ENCODE measurements at places on chromosomes 7 and 10.

DNA sequence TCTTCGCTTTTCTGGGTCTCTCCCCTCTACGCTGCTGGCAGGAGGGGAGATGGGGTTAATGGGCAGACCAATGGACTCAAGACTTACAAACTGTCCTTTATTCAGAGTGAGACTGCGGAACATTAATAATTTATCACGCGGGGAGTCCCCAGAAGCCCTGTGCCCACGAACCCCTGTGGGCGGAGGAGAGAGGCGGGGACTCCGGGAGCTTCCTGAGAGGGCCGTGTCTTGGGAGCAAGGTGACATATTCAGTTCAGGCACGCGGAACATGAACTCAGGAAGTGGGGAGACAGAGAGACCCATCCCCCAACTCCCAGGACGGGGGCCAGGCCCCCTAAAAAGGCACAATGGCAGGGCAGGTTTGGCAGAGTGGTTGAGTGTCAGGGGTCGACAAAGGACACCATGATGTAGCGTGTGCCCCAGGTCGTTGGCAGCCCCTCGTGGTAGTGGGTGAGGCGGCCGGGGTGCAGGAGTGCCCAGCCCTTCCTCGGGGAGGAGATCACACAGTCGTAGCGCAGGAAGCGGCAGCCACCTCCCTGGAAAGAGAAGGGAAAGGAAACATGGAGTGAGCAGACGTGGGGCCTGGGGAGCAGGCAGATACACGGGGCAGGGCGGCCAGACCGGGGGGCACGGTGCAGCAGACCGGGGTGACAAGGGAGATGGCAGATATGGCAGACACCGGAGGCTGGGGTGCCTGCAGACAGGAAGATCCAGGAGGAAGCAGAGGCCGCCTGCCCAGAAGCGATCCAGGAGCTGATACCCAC, 5.2 kb upstream of the MOGAT3 start:
- DNase-seq = no peak

GRCh38 chr7:1972744-1973143, 260.0 kb downstream of the MAD1L1 start:
- no peak for DNase-seq

DNA sequence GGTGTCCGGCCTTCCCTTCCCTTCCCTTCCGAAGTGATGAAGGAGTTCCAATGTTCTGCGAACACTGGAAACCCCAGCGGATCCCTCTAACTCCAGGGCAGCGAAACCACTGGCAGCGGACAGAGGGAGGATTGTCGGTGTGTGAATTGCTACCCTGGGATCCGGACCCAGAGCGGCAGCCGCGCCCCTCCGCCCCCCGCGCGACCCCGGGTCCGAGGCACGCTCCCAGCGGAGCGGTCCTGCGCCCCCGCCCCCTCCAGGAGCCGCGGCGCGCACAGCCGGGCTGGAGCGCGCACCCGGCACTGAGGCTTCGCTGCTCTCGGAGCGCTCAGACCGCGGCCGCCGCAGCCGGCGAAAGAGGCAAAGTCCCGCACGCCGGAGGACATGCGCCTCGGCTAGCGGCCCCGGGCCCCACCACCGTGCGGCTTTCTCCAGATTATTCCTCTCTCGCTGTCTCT, at the start of gene PTPRZ1:
TSS of gene PTPRZ1 (plus strand) at position 331 of the 458 bp plus-strand sequence. CDS start 339 bp downstream, outside the sequence.
- no peak for DNase-seq

GRCh38 chr10:34413214-34413613, 401.9 kb downstream of the PARD3 start:
- no peak for DNase-seq

DNA sequence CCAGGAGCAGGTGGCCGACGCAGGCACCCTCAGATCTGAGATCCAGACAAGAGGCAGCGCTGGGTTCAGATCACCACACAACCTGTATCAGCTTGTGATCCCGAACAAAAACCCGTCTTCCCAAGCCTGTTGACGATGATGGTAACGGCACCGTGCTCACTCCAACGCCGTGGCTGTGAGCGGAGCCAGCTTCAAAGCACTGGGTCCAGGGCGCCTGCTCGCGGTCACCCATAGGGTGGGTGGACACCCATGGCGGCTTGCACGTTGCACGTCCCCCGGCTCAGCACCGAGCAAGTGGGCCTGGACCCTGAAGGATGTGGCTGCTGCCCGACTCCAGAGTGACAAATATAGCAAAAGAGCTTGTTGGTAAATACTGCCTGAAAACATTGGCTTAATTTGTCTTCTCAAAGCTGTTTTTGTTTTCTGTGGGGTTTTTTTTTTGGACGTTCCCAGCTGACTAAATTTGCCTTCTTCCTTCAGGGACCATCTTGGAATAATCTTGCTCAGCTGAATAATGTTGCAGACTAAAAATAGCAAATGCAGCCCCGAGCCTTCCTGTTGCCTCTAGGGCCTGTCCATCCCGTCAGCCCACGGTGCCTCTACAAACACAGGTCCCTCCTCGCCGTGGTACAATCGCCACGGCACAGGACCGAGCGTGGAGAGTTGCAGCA, 41.0 kb downstream of the FOXK1 start:
- DNase-seq = no peak

- DNase-seq = no peak
These were observed 313.8 kb upstream of the BMPER start for GRCh38 chr7:33591490-33591889.

DNA sequence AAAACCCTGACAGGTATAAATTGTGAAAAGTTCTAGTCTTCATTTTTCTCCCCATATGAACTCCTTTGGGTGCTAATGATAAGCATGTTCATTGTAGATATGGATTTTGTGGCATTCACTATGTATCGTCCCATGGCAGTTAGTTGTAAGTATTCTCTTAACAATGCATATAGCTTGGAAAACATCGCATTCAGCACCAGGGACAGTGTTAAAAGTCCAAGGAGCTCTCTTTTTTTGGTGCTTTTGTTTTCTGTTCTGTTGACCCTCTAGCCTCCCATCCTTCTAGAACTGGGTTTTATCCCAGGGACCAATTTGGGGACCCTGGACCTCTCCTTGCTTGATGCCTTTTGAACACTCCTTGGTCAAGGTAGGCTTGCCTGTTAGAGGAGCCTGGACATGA, 37.7 kb downstream of the INSYN2A start:
- DNase-seq = no peak

- no peak for DNase-seq
These were observed 552.2 kb upstream of the ANKRD30A start for GRCh38 chr10:36573246-36573645.

DNA sequence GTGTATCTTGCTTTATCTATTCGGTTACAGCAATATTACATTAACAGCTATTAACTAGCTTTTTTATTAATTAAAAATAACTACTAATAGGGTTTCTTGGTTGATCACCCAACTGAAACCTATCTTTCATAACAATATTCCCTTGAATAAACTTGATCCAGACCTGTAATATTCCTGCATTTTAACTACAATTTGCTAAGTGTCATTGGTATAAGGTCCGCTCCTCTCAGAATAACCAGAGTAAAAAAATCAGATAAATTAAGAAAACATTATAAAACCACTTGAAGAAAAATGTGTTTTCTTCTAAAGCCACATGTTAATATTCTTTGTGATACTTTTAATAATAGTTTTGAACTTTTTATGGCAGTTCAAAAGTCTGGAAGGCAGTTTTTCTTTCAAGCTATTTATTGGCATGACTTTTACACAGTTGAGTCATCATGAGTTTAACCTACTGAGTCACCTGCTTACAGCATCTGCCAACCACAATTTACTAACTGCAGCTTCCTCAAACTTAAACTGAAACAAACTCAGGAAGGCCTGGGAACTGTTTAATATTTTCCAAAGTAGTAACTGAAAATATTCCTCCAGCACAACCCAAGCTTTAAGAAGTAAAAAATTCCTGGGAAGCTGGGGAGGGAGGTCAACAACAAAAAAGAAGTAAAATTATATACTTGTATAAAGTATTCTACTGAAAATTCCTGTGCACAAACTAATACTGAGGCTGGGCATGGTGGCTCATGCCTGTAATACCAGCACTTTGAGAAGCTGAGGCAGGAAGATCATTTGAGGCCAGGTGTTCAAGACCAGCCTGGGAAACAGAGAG, 103.2 kb downstream of the NRBF2 start:
- no peak for DNase-seq

- DNase-seq = no peak
These were observed 12.4 kb downstream of the CAMK2B start for GRCh38 chr7:44313016-44313415.

- DNase-seq = no peak
These were observed 72.5 kb downstream of the SRI start for GRCh38 chr7:88147341-88147740.

- DNase-seq = no peak
These were observed 273.2 kb downstream of the ELFN1 start for GRCh38 chr7:1943326-1943725.

GRCh38 chr10:115903207-115903606, 369.8 kb downstream of the GFRA1 start:
- DNase-seq = no peak

DNA sequence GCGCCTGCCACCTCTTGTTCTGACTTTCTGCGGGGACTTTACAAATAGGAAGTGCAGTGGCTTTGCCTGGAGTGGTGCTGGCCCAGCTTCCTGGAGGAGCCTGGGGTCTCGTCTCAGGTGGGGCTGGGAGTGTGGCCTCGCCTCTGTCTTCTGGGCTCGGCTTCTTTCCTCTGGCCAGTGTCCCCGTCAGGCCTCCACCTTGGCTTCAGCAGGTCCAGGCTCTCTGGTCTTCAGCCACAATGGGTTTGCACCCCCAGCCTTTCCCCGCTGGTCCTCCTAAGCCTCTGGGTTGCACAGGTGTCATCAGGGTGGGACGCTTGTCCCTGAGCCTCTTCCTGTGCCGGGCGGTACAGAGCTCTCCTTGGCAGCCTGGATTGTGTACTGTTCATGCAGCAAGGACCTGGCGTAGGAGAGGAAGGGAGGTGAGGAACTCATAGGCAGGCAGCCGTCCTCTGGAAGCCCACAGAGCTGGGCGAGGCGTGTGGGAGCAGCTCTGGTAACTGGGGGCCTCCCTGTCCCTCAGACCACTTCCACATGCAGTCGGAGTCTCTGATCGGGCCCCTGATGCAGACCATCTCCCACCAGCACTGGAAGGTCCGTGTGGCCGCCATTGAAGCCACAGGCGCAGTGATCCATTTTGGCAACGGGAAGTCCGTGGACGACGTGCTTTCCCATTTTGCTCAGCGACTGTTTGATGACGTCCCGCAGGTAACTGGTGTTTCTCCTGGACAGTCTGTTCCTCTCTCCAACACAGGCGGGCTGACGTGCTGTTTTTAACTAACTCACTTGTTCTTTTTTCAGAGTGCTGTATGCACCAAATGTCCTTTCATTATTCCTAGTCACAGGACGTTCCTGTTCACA, 2.3 kb upstream of the PRKAR1B start:
- no peak for DNase-seq

- no peak for DNase-seq
These were observed 30.0 kb downstream of the ALDH18A1 start for GRCh38 chr10:95626500-95626899.

- peak; percentile 90 for DNase-seq
These were observed 45.2 kb upstream of the TMEM213 start for GRCh38 chr7:138752518-138753149.

DNA sequence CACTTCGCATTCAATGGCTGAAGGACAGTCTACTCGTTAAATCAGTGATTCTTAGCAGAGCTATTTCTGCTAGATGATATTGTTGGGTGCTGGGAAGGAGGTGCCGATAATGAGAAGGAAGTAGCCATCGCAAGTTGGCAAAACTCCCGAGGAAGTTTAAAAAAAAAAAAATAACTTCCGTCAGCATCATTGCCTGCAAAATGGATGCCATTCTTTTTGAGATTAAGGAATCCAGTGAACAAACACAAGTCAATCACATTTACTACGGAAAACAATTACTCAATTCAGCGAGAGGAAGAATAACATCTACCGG, 74.4 kb upstream of the SFMBT2 start:
- DNase-seq = no peak

DNA sequence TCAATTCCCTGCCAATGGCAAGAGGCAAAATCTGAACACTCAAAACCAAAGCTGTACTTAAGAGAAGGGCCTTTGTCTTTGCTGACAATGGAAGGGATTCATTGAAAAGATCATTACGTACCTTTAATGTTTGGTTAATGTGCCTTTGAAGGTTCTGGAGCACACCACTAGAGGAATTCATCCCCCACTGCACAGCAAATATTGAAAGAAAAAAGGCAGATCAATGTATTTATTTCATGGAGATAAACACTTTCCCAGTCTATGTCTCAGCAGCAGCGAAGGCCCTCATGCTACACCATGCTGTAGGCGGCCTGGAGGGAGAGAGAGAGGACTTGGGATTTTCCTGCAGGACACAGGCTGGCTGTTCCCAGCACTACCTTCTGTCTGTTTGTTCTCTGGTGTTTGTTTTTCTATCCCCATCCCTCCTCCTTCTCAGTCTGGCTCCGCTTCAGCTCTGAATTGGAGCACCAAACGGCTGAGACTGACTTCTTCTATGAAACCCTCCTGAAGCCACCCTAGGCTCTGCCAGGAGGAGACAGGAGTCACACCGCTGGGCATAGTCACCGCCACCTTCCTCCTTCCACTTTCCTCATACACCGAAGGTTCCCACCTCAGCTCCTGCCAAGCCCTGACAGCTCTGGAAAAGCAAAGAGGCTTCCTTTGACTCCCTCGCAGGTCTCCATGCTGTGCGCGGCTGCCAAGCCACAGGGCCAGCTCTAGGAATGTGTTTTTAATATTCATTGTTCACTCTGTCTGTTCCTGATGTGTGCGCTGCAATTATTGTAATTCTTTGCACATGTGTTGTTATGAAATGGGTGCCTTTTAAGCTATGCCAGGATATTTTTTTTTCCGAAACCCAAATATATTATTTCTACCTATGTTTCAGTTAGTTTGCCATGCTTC, 301.5 kb downstream of the FZD1 start:
- no peak for DNase-seq

GRCh38 chr10:114394531-114394930, 9.8 kb downstream of the AFAP1L2 start:
- DNase-seq = no peak

DNA sequence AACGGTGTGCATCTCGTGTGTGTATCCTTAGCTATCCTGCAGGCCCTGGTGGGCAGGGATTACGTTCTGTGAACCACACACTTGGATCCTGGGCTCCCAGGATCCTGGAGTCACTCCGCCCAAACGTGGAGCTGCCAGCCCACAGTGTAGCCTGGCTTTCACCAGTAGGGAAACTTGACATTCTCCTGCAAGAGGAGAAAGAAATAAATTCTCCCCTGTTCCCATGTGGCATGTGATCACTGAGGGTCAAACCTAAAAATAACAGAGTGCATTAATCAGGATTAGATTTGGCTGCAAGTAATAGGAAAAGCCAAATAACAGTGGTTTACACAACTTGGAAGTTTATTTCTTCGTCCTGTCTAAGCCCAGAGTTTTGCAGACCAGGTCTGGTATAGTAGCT, 32.3 kb downstream of the PALD1 start:
- DNase-seq = no peak

DNA sequence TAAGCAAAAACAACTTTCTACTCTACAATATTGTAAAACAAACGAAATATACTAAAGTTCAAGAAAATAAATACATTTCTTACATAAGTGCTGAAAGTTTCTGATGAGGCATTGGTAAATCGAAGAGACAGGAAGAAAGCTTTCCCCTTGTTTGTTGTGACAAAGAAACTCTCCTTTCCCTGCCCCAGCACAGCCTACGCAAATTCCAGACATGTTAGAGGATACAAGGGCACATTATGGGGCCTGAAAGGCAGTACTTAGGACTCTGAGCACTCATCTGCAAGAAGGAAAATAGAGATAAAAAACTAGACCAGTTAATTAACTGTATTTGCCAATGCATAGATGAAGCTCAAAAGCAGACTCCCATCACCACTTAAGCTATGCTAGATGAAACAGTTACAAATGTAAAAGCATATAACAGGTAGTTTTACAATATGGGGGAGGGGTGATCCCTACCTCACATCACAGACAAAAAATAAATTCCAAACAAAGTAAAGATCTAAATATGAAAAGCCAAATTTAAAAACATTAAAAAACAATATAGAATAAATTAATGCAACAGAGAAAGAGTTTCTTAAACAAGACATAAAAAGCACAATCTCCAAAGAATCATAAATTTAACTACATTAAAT, 21.8 kb downstream of the ARHGAP19 start:
- no peak for DNase-seq

All from stimulated activated CD4-positive, alpha-beta T cell treated with anti-CD3 and anti-CD28 coated beads, TNF-alpha, amount 100 ng/mL, for 48 hours (primary cell).